HL-60 (cell line): ENCODE measurements at places on chromosomes 1 and 21.

DNA sequence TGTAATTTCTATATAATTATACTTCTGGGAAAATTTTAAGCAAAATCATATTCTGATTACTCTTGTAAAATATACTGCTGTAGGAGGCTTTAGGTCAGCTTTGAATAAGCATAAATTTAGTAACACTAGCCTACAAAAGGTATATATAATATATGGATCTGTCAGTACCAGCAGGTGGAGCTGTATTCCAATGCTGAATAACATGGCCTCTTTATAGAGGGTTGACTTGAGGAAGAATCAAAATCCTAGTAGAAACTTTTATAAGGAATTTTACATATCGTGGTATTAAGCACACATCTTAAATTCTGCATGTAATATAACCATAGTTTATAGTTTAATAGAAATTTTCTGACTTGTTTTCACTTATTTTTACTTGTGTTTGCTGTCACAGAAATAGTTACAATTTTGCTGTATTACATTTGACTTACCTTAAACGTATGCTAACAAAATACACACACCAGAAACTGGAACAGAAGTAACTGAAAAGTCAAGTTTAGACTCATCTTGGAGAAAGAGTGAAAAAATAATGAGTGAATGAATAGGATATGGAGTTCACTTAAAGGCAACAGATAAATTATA is 79.3 kb downstream of the HMCN1 start:
- DNase-seq: no peak

- no peak for DNase-seq
Measured at GRCh38 chr1:86445919-86446318, 21.9 kb downstream of the CLCA2 start.

DNA sequence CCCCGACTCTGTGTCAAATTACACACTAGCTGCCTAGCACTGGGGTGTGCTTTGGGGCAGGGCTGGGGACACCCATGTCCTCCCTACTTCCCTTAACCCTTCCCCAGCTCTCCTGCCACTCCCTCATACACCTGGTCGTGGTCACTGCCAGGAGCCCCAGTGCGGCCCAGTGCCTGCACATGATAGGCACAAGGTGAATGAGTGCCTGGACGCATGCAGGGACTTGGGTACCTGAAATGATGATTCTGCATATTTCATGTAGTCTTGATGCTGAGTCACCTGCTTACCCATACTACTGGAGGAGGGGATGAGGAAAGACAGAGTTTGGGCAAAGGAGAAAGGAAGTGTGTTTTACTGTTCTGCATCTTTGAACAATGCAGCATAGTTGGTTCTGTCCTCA is 1.5 kb upstream of the VANGL2 start:
- DNase-seq: no peak

DNA sequence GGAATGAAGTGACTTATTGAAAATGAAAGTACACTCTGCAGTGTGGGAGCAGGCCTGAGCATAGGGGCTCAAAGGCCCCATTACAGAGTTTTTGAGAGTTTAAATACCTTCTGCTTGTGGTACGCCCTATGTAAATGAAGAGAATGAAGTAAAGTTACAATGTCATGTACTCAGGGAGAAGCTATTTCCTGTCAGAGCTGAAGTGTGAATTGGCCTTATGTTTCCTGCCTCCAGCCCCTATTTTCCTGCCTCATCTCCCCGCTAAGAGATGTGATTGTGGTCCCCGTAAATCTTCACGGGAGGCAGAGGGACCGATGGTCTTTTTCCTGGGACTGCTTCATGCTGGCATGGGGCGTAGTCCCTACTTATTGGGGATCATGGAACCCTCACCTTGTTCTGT is 2.5 kb upstream of the ZNF683 start:
- no peak for DNase-seq

DNA sequence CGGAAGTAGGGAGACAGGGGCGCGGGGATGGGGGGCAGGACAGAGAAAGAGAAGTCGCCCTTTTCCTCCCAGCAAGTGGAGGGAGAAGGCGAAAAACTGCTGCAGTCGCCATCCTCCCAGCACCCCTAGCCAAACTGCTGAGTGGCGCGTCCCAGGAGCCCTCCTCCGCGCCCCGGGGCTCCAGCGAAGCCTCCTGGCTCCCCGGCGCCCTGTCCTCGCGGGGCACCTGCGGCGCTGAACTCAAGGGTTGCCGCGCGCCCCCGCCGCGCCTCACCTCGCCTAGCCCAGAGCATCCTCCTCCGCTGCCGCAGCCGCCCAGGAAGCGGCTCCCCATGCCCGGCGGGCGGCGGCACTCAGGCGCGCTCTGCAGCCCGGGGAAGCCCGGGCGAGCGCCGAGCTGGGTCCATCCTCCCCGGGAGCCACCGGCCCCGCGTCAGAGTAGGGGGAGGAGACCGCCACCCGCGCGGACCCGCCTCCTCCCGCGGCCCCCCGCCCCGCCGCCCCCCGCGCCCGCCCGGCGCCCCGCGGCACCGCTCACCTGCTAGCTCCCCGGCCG is at the start of gene DAB1:
TSS of gene DAB1 (minus strand) at position 405 of the 556 bp plus-strand sequence. CDS start 133,030 bp downstream, outside the sequence.
- DNase-seq: no peak

DNA sequence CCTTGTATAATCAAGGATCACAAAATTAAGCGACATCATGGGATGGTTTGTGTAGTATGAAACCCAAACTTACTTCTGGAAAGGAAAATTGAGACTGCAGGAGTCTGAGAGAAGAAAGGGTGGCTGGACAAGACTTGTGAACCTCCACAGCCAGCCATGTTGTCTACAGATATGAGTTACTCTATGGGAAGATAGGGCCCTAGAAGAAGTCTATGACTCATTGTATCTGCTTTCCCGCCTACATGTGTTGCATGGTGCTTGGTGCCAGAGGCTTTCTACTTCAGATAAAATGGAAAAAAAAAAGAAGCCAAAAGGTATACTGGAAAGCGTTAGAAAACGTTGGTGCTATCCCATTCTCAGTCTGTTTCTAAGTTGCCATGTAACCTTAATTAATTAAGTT is 18.7 kb upstream of the OR6N2 start:
- no peak for DNase-seq

- DNase-seq: no peak
Measured at GRCh38 chr21:15441060-15441493, 288.7 kb upstream of the USP25 start.

DNA sequence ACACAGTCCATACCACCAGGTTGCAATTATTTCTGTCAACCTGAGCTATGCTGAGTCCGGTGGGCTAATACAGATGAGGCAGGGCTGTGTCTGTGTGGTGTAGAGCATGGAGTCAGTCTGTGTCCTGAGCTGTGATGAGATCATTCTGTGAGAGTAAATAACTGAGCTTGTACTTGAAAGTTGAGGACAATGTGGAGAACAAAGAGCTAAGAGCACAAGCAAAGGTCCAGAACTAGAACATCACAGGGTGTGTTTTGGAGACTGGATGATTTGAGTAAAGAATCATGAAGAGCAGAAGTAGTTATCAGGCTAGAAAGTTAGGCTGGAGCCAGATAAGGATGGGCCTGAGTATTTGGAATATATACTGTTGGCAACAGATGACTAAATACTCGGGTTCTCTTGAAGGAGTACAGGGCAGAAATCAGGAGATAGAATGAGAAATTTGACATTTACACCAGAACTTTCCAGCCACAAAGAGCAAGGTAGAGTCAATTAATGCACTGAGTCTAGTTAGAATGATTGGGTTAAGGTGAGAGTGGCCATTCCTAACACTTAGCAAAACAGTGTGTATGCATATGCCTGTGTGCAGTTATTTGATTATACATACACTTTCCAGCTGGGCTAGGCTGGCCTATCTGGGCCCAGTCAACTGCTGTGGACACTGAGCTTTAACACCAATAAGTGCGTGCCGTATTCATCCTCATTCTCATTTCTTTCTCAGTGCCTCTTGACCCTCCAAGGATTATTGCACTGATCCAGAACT is 48.8 kb downstream of the LEPR start:
- no peak for DNase-seq

DNA sequence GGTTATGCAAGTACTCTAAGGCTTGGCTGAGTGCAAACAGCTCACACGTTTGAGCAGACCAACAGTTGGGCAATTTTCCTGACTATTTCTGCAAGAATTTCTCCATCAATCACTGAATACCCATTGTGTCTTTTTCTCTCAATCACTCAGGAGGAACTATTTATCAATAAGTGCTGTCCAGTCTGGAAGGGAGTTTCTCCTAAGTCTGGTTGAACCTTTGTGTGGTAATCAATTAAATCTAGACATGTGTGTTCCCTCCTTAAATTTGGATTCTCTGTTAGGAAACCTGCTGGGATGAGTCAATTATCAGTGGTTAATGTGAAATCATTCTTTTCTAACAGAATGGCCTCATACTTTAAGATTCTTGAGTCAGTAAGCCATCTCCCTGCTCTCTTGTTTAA is 6.8 kb upstream of the AADACL3 start:
- DNase-seq: peak; percentile 42

DNA sequence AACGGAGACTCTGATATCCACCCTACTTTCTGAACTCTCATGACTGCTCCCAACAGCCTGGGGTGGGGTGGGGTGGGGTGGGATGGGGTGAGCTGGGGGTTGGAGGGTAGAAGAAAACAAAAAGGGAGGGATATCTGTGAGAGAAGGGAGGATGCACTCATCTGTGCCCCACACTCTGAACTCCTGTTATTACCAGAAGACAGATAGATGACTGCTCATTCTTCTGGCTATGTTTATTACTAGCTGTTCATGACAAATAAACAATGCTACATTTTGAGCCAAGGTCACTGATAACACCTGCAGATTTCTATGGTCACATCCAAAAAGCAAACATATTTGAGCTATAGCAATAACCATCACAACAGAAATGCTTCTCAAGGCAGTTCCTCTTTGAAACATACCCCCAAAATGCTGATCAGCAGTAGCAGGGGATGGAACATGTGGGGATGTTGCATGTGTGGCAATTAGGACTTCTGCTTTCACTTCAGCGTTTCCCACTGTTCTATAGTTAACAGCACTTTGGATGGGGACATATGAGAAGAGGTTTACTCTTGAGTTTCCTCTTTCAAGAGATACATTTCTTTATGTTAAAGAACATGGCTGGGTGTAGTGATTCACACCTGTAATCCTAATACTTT is 43.3 kb downstream of the GPR3 start:
- DNase-seq: peak; percentile 94

DNA sequence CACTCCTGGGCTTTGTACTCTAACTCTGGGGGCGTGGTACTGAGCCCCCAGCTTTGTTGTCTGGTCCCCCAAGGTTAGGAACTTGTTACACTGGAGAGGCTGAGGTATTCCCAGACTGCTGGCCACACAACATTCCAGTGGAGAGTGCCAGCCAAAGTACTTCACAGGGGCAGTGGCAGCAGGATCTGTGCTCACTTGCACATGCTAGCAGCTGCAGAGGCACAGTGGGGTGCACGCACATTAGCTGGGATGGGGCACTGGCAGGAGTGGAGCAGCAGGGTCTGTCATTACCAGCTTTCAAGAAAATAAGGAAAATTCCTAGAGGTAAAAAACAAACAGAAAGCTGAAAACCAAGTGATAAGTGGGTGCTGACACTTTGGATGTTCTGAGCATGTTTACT is 31.0 kb downstream of the ZNF691 start:
- no peak for DNase-seq

- no peak for DNase-seq
Measured at GRCh38 chr1:12548973-12549459, 69.0 kb downstream of the DHRS3 start.
